Tibial nerve (tissue), 4 donors: ENCODE measurements at places on chromosomes 5 and 9. TPM values are rescaled to one million over a fixed set of nuclear protein-coding genes. Genes with fewer than 3 reads are reported as not detected.

The PCDHA13 gene
- total RNA-seq: 3.0 TPM

The S100Z gene
- total RNA-seq: not detected

The ARSI gene
- 8.6 TPM for total RNA-seq

The GRAMD2B gene
- 40.2 TPM for total RNA-seq
